ENCODE measurements at places on chromosomes 7 and 10.

DNA sequence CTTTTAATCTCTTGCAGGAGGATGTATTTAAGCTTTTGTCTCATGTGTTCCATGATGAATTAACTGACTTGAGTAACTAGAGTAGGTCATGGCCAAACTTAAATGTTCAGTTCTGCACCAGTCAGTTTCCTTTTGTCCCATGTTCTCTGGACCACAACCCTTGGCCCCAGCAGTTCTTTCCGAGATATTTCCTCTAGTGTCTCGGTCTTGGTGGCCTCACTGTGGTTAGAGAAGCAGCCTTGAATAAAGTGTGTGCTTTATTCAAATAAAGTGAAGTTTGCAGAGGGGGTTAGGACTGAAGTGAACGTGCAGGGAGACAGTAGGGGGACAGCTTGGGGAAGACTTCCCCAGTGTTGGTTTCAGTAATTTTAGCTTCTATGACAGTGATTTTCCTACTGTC, 9.3 kb downstream of the ZNF212 start:
- DNase-seq = no peak

- DNase-seq = no peak
These were observed 257.8 kb downstream of the SNX10 start for GRCh38 chr7:26549281-26549944.

DNA sequence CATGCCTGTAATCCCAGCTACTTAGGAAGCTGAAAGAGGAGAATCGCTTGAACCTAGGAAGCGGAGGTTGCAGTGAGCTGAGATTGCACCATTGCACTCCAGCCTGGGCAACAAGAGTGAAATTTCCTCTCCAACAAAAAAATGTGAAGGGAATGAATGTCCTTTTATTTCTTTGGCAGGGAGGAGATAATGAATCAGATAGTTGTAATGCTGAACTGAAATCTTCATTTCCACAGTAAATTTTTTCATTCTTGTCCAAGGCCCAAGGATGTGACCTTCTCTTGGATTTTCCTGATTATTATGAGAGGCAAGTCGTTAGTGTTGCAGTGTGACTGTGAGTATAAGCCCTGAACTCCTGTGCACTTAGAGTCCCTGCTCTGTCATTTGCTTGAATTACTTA, 13.6 kb downstream of the STAMBPL1 start:
- DNase-seq = no peak

- DNase-seq = no peak
These were observed 24.3 kb upstream of the CPA2 start for GRCh38 chr7:130242198-130243014.

- DNase-seq = no peak
These were observed 1.2 kb downstream of the PTEN start for GRCh38 chr10:87864496-87865059.

GRCh38 chr7:120254845-120255244, 18.1 kb upstream of the KCND2 start:
- no peak for DNase-seq

DNA sequence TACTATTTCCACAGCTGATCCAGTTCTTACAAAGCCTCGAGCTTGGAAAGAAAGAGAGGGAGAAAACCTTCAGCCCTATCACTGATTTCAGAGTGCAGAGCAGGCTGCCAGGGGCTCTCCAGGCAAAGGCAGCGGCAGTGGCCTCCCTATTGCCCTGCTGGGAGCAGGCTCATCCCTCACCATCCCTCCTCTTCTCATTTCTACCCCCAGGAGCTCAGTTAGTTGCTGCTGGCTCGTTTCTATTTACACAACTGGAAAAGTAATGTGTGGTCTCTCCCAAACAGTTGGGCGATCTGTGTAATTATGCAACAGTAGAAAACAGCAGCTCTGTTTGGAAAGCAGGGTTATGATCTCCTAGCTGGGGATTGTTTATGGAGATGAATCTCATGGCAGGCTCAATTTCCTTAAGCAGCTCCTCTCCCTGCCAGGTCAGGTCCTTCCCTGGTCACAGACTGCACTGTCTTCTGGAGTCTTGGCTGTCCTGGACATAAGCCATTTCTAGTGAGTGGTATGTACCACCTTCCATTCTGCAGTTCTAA, 28.7 kb upstream of the TNS3 start:
- DNase-seq = no peak

DNA sequence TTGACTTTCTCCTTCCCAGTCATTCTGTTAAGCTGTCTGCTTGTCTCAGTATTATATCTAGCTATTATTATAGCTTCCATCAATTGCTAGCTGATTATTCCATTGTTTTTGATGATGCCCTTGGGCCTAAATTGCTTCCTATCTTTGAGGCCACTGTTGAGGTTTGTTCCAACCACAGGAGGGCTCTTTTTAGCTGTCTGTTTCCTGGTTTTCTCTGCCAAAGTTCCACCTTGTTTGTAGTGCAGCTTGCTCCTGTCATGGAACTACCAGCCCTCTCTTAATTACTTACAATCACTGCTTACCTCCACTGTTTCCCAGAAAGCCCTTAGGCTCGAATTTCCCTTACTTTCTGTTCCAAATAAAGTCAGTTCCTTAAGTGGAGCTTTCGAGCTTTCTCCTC, 118.7 kb upstream of the SEC61G start:
- DNase-seq = no peak

DNA sequence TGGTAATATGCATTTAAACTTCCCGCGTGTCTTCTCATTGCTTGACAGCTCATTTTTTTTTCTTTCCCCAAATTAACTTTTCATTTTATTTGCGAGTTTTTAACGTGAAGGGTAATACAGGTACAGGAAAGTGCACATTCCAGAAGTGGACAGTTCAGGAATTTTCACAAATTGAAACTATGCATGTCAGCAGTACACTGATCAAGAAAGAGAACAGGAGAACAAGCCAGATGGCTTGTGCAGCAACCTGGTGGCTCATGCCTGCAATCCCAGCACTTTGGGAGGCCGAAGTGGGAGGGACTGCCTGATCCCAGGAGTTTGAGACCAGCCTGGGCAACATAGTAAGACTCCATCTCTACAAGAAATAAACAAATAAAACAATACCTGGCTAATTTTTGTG, 28.5 kb downstream of the ARL5B start:
- no peak for DNase-seq

- DNase-seq = no peak
These were observed 69.6 kb upstream of the PDCD4 start for GRCh38 chr10:110802090-110802489.

DNA sequence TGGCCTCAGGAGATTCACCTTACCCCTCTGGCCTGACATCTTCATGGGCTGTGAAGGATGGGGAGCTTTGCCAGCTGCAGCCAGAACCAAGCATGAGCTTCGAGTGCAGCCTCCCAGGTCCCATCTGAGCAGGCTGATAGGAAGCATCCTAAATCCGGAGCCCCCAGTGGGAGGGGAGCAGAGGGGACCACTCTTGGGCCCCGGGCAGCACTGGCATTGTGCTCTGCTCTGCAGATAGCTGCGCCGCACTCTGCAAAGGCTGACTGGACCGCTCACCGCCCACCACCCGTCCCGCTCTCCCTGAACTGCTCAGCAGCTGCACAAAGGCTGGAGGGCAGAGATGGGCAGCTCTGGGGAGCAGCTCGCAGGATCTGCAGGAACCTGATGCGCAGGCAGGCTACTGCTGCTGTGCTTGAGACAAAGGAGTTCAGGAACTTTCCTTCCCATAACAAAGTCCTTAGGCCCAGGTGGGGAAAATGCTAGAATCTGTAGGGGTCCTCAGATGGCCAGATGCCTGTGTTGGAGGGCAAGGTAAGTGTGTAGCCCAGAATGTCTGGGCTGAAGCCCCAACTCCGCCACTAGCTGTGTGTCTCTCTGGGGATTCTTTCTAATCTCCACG, 51.8 kb downstream of the ARHGAP22 start:
- no peak for DNase-seq

- DNase-seq = no peak
These were observed 72.7 kb upstream of the TMEM106B start for GRCh38 chr7:12138421-12138820.

GRCh38 chr7:4260867-4261600, 421.1 kb upstream of the FOXK1 start:
- DNase-seq = no peak

- no peak for DNase-seq
These were observed 54.3 kb upstream of the AKR1E2 start for GRCh38 chr10:4771554-4772201.

DNA sequence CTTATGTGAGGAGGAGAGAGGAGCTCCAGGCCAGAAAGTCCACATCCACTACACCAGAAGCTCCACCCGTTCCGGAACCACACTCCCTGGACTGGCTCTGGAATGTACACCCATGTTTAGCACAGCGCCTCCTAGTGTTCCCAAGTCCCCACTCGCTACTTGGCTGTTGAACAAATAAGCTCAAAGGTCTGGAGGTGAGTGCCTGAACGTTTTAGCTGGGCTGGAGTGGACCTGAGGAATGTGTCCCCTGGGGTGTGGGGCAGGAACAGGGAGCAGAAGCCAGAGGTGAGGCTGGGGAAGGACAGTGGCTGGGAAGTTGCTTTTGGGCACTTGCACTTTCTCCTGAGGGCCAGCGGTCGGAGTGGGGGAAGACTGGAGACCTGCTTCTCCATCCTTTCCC, 164.1 kb upstream of the CDCA7L start:
- DNase-seq = peak; percentile 71

DNA sequence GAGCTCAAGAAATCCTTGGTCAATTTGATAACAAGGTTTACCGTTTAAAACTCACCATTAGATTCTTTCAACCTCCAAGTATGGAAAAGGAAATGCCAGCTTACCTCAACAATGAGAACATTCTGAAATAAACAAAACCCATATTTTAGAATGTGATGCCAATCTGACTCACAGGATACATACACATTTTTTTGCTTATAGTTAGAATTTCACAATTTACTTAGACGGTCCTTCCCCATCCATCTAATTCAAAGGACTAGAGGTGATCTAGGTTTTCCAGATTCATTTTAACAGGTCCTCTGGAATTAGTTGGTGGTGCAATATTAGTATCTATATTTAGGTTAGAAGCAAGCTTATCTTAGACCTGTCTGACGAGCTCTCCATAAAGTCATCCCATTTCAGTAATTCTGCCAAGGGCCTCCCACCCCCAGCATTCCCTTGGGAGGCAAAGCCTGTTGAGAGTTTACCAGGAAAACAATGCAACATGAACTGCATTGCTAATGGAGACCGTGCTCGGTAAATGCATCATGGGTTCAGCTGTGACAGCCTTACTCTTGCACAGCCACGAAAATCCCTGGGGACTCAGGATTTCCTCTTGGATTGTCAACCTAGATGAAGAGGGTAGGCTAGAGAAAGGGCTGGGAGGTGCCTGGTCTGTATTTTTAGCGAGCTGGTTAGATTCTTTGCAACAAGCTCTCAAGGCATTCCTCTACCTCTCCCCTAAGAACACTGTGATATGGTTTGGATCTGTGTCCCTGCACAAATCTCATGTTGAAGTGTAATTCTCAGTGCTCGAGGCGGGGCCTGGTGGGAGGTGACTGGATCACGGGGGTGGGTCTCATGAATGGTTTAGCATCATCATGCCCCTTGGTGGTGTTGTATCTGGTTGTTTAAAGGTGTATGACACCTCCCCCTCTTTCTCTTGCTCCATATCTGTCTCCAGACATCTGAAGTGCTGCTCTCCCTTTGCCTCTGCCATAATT, 93.8 kb downstream of the PRTFDC1 start:
- DNase-seq = no peak

DNA sequence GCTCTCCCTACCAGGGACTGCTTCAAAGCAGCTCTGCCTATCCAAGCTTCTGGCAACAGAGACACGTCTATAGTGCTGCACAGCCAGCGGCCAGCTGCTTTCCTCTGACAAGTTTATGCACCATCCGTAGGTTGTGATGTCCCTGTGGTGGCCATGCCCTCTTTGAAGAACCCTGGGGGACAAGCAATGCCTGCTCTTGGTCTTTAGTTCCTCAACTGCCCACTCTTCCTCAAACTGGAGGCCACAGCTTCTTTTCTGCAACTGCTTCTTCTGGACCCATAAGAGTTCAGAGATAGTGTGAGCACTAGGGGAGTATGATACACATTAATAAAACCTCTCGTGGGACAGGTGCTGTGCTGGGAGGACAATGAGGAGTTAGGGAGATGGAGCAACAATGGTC, 164.9 kb downstream of the ELMO1 start:
- DNase-seq = no peak

DNA sequence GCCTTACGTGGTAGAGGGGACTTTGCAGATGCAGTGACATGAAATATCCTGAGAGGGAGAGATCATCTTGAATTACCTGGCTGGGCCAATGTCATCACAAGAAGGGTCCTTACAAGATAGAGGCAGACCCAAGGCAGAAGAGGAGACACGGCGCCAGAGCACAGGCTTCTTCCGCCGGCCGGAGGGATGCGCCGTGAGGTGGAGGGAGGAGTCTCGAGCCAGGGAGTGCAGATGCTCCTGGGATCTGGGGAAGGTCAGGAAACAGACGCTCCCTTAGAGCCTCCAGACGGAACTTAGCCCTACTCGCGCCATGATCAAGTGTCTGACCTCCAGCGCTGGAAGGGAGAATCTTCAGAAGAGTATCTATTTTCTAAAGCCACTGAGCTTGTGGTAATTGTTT, 304.8 kb downstream of the GLRX3 start:
- no peak for DNase-seq

GRCh38 chr10:119120413-119120867, 16.5 kb downstream of the DENND10 start:
- DNase-seq = no peak

DNA sequence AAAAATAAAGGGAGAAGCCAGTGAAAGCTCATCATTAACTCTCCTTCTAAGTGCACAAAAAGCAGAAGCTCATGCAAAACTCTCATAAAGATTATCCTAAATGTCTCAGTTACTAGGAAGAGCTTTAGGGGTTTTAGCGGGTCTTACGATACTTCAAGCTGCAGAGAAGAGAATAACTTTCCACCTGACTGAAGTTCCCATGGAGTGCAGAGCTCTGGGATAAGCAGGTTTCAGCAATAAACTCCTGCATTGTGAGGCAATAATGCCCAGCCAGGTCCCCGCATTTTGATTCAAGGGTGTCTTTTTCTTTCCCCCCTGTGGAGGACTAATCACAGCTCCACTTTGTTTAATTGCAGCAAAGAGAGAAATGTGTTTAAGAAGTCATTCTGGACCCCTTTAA, 241.9 kb upstream of the SP8 start:
- DNase-seq = no peak

DNA sequence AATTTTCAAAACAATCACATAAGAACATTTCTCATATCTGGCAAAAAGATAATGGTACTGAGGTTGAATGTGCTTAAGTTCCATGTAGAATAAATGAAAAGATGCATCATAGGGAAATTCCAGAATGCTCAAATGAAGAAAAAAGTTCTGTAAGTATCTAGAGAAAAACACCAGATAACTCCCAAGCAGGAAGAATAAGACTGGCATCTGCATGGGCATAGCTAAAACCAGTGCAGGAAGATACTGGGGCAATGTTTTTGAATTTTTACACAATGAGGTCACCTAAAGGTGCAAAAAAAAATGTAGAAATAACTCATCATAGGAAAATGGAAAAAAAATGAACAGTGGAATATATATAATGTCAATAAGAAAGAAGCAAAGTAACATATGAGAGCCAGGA, 275.2 kb downstream of the BAMBI start:
- no peak for DNase-seq

- DNase-seq = no peak
These were observed 20.7 kb downstream of the TSPAN13 start for GRCh38 chr7:16774294-16774693.

All from ascending aorta (tissue), 2 donors.